T47D (cell line): ENCODE measurements at places on chromosomes 13 and 19.

DNA sequence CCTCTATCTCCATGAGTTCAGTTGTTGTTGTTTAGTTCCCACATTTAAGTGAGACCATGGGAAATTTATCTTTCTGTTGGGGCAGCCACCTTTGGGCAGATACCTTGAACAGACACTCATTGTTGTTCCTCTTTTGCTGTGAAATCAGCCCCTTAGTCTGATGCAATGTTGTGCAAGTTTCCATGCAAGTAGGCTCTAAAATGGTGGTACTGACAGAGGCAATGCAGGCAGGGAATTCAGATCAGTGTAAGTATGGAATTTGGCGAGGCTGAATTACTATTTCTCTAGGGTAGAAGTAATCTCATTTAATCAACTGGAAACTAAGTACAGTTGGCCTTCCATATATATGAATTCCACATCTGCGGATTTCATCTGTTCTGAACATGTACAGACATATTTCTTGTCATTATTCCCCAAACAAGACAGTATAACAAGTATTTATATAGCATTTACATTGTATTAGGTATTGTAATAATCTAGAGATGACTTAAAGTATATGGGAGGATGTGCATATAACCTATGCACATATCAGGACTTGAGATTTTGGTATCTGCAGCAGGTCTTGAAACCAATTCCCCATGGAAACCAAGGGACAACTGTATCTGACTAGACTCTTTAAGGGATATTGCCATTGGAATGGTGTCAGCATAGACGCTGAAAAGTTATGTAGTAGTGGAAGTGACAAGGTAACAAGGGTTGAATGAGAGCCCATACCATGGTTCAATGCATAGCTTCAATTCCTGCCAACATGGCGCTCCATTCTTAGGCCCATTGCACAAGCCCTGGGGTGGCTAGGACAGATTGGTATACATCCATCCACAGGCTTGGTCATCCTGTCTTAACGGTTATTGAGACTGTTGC is 281.5 kb upstream of the HTR2A start:
- no peak for DNase-seq

DNA sequence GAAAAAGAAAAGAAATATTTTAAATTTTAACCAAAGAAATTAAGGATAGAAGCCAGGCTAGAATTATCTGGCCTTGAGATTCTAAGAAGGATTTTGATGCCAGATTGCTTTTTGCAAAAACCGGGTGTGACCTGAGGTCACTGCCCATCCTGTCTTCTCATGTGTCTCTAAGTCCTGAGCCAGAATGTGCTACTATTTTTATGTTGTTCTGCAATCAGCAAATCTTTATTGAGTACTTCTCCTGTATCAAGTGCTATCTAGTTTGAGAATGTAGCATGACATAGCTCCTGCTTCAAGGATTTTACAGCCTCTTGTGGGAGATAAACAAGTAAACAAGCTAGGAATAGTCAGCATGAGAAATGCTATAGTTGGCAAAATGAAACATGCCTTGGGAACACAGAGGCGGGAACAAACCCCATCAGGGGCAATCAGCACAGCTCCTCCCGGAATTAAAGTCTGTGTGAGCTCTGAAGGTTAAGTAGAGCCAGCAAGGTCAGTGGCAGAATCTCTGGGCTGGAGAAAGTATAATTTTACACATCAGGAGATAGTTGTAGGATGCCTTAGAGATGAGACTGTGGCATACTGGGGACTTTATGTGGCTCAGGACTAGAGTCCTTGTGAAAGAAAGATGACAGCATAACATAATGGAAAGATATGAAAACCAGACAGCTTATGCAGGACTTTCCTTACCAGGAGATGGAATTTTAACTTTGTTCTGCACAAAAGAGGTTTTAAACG is 899.5 kb upstream of the SLC10A2 start:
- no peak for DNase-seq

GRCh38 chr19:38793177-38793576 is 4.2 kb downstream of the LGALS7B start:
- no peak for DNase-seq

GRCh38 chr13:74633734-74634133 is 499.5 kb upstream of the KLF12 start:
- DNase-seq, result no peak

DNA sequence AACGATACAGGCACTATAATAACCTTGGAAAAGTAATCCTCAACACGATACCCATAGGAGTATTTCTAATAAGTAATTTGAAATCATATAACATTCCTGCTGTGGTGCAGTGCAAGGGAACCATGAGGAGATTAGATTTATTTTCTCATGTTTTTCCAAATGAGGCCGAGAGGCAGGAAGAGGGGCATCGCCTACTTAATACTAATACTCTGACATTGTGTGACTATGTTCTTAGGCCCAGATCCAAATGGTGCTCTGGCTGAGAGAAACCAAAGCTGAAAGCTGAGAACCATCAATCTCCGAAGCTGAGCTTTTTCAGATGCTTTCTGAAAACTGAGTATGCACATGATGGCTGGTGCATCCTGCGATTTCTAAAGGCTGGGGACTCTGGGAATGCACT is 248.0 kb upstream of the MAB21L1 start:
- DNase-seq, result no peak

GRCh38 chr19:13633109-13633508 is 126.8 kb upstream of the CACNA1A start:
- no peak for DNase-seq

DNA sequence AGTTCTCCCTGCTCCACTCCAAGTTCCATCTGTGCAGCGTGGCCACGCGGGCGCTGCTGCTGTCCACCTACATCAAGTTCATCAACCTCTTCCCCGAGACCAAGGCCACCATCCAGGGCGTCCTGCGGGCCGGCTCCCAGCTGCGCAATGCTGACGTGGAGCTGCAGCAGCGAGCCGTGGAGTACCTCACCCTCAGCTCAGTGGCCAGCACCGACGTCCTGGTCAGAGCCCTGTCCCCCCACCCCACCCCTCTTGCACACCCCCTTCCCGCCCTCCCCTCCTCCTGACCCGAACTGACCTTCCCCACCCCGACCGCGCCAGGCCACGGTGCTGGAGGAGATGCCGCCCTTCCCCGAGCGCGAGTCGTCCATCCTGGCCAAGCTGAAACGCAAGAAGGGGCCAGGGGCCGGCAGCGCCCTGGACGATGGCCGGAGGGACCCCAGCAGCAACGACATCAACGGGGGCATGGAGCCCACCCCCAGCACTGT is 11.6 kb downstream of the FUZ start:
- DNase-seq, result no peak

DNA sequence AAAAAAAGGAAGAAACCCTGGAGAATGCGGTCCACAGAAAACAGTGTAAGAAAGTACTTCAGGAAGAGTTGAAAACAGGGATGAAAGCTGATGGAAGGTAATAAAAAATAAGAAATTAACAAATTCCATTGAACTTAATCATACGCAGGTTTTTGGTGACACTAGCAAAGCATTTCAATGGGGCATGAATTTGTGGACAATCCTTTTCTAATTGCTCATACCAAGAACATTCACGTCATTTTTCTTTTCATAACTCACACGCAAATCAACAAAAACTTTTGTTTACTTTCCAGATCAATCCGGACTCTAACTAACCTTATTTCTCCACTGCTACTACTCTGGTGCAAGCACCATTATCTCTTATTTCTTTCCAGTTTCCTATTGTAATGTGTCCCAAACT is 1195.0 kb downstream of the SLITRK5 start:
- DNase-seq, result no peak

- DNase-seq, result peak; percentile 43
These were observed 3.7 kb upstream of the ZNF329 start for GRCh38 chr19:58154287-58154678.

- no peak for DNase-seq
These were observed 157.5 kb downstream of the PCDH20 start for GRCh38 chr13:61258185-61258584.

GRCh38 chr19:30175987-30176386 is 196.2 kb upstream of the ZNF536 start:
- no peak for DNase-seq

GRCh38 chr13:43838909-43839308 is 40.6 kb downstream of the CCDC122 start:
- no peak for DNase-seq

- no peak for DNase-seq
These were observed 1.2 kb downstream of the CIRBP start for GRCh38 chr19:1270213-1270853.
